ENCODE measurements at places on chromosomes 5 and 9. TPM values are rescaled to one million over a fixed set of nuclear protein-coding genes. Genes with fewer than 3 reads are reported as not detected.

Gene LHX3
- total RNA-seq = not detected

Gene SRA1
- 43.9 TPM for total RNA-seq

- H3K27ac ChIP-seq = no peak overlapping the region
- H3K4me1 ChIP-seq = no peaks in the 10 kb centered on the region
- no peaks in the 10 kb centered on the region for H3K36me3 ChIP-seq
- no peak for DNase-seq
- H3K4me3 ChIP-seq = no peak overlapping the region
Observed at GRCh38 chr9:79255651-79256260, 316.0 kb upstream of the TLE4 start.

GRCh38 chr5:73088026-73088425 lies 32.3 kb upstream of the TMEM171 start:
- H3K27ac ChIP-seq = no peak overlapping the region
- H3K27me3 ChIP-seq = no peaks in the 10 kb centered on the region
- DNase-seq = no peak
- H3K4me3 ChIP-seq = no peak overlapping the region

DNA sequence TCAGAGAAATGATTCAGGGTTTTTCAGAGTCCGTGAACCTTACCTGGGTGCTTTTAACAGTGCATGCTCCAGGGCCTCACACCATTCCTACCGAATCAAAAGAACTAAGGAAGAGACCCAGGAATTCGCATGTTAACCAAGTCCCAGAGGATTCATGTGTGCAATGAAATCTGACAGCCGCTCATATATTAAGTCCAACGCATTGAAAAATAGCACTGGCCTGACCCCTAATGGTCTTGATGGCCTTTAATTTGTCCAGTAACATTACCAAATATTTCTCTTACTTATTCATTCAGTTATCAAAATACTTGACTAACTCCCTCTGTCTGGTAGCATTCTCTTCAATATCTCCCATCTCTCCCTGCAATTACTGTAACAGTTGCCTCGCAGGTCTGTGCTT lies 55.0 kb upstream of the MARCHF11 start:
- no peaks in the 10 kb centered on the region for H3K36me3 ChIP-seq
- no peaks in the 10 kb centered on the region for H3K4me1 ChIP-seq
- DNase-seq = no peak
- no peak overlapping the region for H3K4me3 ChIP-seq
- H3K27ac ChIP-seq = no peak overlapping the region

Gene NFIB
- total RNA-seq = 13.9 TPM

Gene HRCT1
- not detected for total RNA-seq

DNA sequence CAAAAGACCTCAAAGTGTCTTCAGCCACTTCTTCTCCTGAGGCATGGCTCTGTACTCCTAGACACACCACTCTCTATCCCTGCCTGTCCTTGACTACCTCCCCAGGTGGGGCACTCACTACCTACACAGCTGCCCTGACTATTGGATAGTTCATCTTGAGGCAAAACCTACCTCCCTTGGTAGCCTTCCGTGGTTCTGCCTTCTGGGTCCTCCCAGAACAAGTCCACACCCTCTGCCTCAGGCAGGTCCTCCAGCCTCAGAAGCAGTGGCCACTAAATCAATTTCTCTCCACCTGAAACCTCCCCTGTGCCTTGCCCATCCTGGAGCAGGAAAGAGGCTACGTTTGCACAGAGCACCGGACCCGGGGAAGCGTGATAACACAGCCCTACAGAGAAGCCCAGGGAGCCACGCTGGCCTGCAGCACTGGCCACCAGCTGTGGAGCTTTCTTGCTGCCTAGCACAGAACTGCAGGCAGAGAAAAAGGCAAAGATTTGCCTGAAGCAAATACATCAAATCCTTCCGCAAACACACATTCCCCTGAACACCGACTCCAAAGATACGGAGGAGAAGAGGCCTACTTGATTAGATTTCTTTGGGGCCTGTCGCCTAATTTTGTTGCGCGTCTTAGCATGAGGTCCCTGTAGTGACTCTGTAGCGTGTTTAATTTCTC lies 141.8 kb downstream of the C9orf50 start:
- no peaks in the 10 kb centered on the region for H3K36me3 ChIP-seq
- H3K4me3 ChIP-seq = no peak overlapping the region
- peak overlapping the region; percentile 99 for H3K27ac ChIP-seq
- no peak for DNase-seq
- H3K4me1 ChIP-seq = peaks cover 46% of the 10 kb centered on the region
- H3K27me3 ChIP-seq = no peaks in the 10 kb centered on the region

Gene MARVELD2
- total RNA-seq = 4.9 TPM

Gene MEIKIN
- total RNA-seq = not detected

- peaks cover 27% of the 10 kb centered on the region for H3K27me3 ChIP-seq
- no peaks in the 10 kb centered on the region for H3K36me3 ChIP-seq
- no peak for DNase-seq
- no peak overlapping the region for H3K27ac ChIP-seq
Observed at GRCh38 chr5:157463621-157464518, 3.9 kb downstream of the NIPAL4 start.

DNA sequence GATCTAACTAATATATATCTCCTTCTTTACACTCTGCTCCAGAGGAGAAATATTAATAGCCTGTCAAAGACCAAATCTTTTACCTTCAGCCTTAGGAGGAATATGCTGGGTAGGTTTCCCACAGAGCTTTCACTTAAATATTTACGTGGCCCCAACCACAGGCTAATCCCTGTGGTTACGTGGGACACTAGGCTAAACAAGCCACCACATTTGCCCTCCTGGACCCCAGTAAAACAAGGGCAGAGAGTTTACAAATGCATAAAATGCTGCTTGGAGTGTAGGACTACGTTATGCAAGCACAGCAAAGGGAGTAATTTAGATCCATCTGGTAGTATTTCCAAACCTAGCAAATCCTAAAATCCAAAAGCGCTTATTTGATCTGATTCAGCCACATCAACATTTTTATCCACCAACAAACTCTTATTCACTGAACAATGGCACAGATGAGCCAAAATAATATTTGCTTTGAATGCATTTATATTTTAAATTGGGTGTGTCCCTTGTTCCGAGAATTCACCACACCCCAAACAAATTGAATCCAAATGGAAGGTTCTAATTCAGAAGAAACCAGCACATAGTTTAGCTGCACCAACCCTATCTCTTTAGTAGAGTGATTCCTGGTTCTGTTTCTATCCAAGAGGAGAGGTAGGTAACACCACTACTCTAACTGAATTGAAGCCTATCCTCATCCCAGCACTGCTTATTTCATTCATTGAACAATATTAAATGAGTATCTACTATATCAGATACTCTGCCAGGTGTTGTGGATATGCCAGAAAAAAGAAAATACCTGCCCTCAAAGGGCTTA lies 179.0 kb downstream of the TSSK1B start:
- no peaks in the 10 kb centered on the region for H3K27me3 ChIP-seq
- DNase-seq = no peak
- no peaks in the 10 kb centered on the region for H3K36me3 ChIP-seq
- no peak overlapping the region for H3K27ac ChIP-seq
- peaks cover 19% of the 10 kb centered on the region for H3K4me1 ChIP-seq

- no peaks in the 10 kb centered on the region for H3K4me1 ChIP-seq
- H3K27ac ChIP-seq = no peak overlapping the region
- H3K27me3 ChIP-seq = no peaks in the 10 kb centered on the region
- DNase-seq = no peak
Observed at GRCh38 chr5:128984480-128984879, 19.2 kb downstream of the SLC27A6 start.

Gene C9orf153
- total RNA-seq = 1.0 TPM

Gene RAB24
- 69.2 TPM for total RNA-seq

DNA sequence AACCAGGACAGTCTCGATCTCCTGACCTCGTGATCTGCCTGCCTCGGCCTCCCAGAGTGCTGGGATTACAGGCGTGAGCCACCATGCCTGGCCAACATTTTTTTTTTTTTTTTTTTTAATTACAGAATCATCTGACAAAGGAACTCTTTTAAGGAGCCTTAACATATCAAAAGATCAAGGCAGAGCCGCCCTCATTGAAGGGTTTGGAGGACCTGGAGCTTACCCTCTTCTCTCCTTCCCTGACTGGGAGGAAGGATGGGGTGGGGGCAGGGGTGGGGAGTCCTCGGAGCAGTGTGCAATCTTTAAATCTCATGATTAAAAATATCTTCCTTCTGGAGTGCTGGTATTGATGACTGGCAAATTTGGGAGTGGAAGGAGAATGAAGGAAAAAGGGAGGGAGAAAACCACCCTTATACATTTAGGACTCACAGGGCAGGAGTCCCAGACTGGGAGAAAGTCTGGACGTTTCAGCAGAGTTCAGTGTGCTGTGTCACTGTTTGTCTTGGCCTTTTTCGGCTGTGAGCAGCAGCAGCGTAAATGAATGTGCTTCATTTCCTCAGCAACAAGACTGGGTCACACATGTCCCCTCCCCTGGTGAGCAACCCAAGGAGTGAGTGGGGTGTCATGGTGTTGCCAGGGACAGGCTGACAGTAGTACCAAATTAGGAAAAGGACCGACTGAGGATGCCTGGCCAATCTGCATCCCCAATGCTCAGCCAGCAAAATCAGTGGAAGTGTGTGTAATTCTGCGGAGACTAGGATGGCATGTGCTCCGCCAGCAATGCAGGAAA lies 115.3 kb upstream of the BNC2 start:
- peaks cover 15% of the 10 kb centered on the region for H3K27me3 ChIP-seq
- no peaks in the 10 kb centered on the region for H3K4me1 ChIP-seq
- no peaks in the 10 kb centered on the region for H3K36me3 ChIP-seq
- peak; percentile 53 for DNase-seq
- H3K4me3 ChIP-seq = no peak overlapping the region

Gene TRIM52
- 10.4 TPM for total RNA-seq

Measured in cardiac muscle cell (in vitro differentiated cells and primary cell).